ENCODE measurements at places on chromosomes 6 and 20. TPM values are rescaled to one million over a fixed set of nuclear protein-coding genes. Genes with fewer than 3 reads are reported as not detected.

- DNase-seq = no peak
Measured at GRCh38 chr6:19869464-19869863, 32.3 kb downstream of the ID4 start.

The TRIM15 gene
- not detected for total RNA-seq

GRCh38 chr6:36285797-36286196, 15.9 kb downstream of the PNPLA1 start:
- DNase-seq = no peak

DNA sequence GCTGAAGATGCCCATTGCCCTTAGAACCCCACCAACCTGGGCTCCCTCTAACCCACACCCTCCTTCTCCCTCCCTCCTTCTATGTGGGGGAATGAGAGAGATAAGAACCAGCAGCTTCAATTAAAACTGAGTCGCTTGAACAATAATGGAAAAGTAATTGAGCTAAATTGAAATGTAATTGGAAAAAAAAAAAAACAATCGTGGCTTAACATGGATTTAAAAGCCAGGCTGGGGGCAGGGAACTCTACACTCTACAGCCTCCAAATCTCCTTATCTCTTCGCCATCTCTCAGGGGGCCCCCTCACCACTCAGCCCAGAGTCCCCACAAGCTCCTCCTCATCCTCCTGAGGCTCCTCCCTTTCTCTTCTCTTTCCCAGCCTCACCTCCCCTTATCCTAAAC, 83.2 kb downstream of the MDGA1 start:
- no peak for DNase-seq

The BMP2 gene
- 26.9 TPM for total RNA-seq
